Activated T-cell treated with anti-CD3 and anti-CD28 coated beads for 24 hours (primary cell): ENCODE measurements at places on chromosomes 12 and 14.
A peak's percentile ranks its signal among the peaks of the same experiment; 100 is the strongest.

- no peak for DNase-seq
These were observed 146.0 kb upstream of the C14orf180 start for GRCh38 chr14:104433401-104434213.

DNA sequence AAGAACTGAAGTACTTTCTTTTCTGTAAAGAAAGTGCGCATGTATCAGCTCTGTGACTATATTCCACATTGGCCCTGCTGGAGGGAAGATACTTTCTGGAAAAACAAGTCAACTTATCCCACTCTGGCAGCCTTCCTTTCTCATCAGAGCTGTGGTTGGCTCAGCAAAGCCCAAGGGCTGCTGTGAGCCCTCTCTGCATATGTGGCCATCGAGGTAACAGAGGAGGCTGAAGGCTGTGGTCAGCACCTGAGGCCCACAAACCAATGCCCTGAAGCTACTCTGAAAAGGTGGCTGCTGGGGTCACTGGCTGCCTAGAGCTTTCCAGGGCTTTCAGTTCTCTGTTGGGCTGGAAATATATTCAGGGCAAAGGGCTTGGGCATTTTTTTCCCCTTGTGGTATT lies 70.8 kb upstream of the IGF1 start:
- DNase-seq = no peak

DNA sequence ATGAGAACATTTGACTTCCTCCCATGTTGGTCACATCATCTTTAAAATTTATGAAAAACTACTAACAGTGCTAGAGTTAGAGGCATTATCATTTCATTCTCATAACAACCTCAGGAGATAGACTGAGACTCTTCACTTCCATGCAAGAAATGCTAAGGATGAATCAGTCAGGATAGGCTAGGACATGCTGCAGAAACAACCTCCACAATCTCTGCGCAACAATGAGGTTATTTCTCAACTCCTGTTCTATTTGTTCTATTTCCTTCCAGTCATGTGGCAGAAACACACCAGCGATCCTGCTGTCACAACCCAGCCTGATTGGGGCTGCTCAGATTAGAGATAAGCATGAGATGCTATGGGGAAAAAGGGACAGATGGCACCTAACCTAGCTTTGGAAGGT lies 49.0 kb upstream of the TMEM263 start:
- DNase-seq = no peak

GRCh38 chr12:6230321-6231110 lies 30.3 kb downstream of the CD9 start:
- peak; percentile 53 for DNase-seq

GRCh38 chr12:107091381-107091780 lies 2.0 kb downstream of the CRY1 start:
- no peak for DNase-seq

GRCh38 chr12:49636979-49637755 lies 13.8 kb downstream of the PRPF40B start:
- DNase-seq = peak; percentile 50

DNA sequence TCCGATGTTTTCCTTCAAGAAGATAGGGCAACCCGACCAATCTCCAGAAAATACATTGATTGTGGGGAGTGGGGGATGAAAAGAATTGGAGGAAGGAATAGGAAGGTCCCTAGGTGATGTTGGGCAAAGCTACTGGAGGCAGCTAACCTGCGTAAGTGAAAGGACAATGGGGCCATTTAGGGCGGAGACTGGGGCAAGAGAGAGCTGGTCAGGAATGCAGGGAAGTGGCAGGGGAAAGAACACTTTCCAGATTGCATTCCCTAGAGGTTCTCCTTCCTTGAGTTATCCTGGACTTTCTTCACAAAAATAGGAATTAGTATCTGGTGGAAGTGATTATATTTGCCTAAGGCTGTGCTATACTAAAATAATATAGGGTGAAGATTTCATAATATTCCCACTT lies 151.8 kb upstream of the HMGA2 start:
- no peak for DNase-seq

DNA sequence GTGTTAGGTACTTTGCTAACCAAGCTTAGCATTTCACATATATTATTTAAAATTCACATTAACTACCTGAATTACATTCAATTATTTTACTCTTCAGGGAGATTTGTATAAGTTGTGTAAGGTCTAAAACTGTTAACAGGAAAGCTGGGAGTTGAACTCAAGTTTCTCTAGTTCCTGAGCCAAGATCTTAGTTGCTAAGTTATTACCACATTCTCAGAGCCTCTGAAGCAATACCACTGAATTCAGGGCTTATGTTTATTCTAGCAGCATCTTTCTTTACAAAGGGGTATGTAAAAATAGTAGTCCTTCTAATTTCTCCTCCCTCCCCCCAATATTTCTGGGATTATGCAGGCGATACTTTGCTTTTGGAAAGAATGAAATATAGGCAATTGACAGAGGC lies 786.8 kb downstream of the DIO2 start:
- no peak for DNase-seq

DNA sequence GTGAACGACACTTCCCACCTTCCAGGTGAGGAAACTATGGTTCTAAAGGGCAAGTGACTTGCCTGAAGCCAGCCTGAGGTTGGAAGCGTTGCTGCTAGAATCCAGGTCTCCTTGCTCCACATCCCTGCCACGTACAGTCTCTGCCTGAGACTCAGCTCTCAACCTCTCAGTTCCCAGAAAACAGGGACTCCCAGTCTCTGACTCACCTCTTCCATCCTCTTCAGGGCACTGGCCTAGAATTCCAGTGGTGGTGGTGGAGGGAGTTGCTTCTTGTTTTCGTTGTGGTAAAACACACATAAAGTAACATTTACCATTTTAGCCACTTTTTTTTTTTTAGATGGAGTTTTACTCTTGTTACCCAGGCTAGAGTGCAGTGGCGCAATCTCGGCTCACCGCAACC lies 7.3 kb downstream of the GPR68 start:
- DNase-seq = no peak

DNA sequence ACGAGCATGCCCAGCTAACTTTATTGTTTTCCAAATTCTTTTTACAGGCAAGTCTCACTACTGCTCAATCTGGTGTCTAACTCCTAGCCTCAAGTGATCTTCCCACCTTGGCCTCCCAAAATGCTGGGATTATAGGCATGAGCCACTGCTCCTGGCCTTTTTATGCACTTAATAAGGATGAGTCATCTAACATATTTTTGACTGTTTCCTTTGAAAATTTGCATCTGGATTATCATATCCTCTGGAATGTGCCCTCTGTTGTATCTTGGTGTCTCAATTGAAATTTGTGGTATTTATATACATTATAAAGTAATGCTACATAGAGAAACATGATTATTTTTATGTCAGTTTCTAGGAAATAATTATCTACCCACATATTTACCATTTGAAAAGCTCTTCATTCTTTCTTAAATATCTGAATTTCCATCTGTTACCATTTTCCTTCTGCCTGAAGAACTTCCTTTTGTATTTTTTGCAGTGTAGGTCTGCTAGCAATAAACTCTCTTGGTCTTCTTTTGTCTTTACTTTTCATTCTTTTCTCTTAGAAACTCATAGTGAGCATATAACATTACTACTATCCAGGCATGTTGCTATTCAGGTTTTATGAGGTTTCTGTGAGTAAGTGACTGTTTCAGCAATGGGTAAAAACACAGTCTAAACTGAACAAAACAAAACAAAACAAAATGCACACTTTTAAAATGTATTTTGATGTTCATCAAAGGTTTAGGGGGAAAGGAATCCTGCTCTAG lies 52.8 kb upstream of the CNOT2 start:
- DNase-seq = no peak

- DNase-seq = no peak
These were observed 128.5 kb downstream of the KCNK10 start for GRCh38 chr14:88194531-88194930.

- no peak for DNase-seq
These were observed 23.2 kb upstream of the BDKRB2 start for GRCh38 chr14:96181186-96182056.

GRCh38 chr14:67984274-67984673 lies 164.7 kb downstream of the RAD51B start:
- DNase-seq = no peak

- DNase-seq = no peak
These were observed 41.1 kb downstream of the SERPINA3 start for GRCh38 chr14:94653321-94653720.

DNA sequence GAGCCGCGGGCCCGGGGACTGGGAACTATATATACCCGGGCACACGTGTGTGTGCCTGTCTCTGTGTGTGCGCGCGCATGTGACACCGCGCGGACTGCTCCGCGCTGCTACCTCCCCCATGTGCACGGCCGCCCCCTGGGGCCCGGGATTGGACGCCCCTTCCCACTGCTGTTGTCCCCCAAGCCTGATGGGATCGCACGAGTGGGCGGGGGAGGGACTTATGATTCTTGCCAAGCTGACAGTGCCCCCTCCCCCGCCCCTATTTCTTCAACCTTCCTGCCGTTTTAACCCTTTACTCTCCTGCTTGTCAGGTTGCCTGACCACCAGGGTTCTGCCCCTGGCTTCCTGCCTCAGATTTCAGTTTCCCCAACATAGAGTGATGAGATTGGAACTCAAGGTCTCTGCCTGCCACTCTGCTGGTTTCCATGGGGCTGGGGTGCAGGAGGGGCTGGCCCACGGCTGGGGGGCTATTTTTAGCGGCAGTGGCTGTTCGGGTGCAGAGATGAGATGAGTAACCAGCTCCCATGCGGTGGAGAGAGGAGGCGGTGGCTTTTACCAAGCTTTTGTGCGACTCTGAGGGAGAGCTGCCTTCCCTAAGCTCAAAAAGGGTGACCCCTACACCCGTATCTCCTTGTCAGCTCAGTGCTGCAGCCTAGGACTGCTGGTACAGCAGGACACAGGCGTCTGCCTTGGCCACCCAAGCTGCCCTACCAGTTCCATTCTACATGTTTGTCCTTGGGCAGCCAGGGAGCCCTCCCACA lies at the start of gene DDN:
Gene DDN (minus strand): TSS at position 5 of the 761 bp plus-strand sequence. CDS start 88 bp downstream, outside the sequence.
- no peak for DNase-seq

- no peak for DNase-seq
These were observed 8.8 kb downstream of the NID2 start for GRCh38 chr14:52060080-52060479.

- no peak for DNase-seq
These were observed 178.7 kb downstream of the GXYLT1 start for GRCh38 chr12:41966001-41966400.

DNA sequence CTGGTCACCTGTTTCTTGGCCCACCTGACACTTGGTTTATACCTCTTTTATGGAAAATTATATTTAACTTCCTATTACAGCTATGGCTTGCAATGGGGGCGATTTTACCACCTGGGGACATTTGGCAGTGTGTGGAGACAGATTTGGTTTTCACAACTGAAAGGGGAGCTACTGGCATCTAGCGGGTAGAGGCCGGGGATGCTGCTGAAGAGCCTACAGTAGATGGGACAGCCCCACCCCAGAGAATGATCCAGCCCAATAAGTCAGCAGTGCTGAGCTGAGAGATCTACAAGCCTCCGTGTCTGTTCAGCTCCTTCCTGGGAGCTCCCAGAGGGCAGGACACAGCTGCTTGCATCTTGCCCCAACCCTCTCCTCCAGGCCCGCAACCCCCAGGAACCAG lies 302.8 kb downstream of the CACNA1C start:
- no peak for DNase-seq

GRCh38 chr12:85679296-85679695 lies 156.9 kb downstream of the RASSF9 start:
- DNase-seq = no peak

DNA sequence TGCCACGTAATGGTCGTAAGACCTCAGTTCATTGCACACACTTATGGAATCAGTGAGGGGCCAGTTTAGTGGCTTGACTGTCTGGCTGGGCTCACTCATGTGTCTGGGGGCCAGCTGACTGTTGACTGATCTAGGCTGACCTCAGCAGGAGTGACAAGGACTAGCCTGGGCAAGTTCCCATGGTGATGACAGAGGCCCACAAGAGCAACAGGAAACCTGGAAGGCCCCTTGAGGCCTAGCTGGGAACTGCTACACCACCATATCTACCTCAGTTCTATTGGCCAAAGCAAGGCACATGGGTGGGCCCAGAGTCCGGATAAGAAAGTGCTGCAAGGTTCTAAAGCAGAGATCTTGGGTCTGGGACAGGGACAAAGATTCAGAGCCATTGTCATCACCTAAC lies 21.3 kb upstream of the RFLNA start:
- DNase-seq = no peak

DNA sequence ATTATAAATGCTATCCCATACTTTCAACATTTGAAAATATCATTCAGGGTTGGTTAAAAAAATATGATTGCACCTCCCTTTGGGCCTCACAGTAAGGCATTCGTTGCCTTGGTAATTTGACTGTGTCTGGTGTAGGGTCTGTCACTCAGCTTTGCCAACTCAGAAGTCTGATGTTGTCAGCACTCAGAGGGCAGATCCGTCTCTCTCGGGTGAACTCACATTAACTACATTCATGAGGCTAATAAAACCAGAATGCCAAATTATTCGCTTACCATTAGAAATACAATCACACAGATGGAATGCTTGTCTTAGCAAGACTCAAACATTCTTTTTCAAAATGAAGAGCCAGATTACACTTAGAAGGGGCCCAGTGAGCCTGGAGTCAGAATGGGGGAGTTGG lies 53.0 kb downstream of the NPAS3 start:
- DNase-seq = no peak

DNA sequence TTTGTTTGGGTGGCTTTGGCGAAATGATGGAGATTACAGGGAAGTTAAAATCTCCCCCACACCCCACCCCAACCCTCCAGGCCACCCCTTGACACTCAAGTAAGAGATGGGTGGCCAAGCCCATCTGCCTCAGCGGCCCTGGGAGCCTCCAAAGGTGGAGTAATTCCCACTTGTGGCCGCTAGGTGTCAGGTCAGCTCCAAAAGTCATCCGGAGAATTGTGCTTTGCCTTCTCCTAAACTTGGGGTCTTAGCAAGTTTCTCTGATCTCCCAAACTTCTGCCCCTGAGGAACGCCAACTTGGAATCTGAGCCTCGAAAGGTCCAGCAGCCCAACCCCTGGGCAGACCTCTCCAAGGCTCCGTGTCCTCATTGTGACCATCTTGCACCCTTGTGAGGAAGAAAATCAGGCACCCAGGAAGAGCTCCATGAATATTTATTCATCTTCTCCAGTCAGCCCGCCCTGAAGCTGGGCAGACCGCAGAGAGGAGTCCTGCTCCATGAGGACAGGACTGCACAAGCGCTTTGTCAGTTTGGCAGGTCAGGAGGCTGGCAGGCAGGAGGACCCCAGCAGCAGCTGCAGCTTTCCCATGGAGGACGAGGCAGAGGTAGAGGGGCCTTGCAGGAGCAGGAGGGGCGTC lies 46.7 kb downstream of the LRRC74A start:
- peak; percentile 49 for DNase-seq

GRCh38 chr14:60485598-60486251 lies at the start of gene C14orf39:
C14orf39 (minus strand) TSS chr14:60486063; CDS start chr14:60485078, 985 bp downstream.
- DNase-seq = no peak

- no peak for DNase-seq
These were observed 12.3 kb upstream of the KRT73 start for GRCh38 chr12:52630599-52631200.

GRCh38 chr12:55815473-55815872 lies 2.1 kb downstream of the SARNP start:
- DNase-seq = no peak

- DNase-seq = no peak
These were observed 52.2 kb downstream of the PAPOLA start for GRCh38 chr14:96554315-96554910.

- no peak for DNase-seq
These were observed 146.8 kb downstream of the CHST11 start for GRCh38 chr12:104603545-104603973.

- no peak for DNase-seq
These were observed 9.3 kb downstream of the EML1 start for GRCh38 chr14:99802301-99803105.

- no peak for DNase-seq
These were observed 294.0 kb downstream of the PPFIA2 start for GRCh38 chr12:81465191-81465590.

GRCh38 chr12:68981516-68981915 lies 48.5 kb upstream of the CPM start:
- no peak for DNase-seq

GRCh38 chr12:76790564-76791552 lies 26.9 kb downstream of the ZDHHC17 start:
- no peak for DNase-seq
